ENCODE measurements at places on chromosomes 12 and 14.

GRCh38 chr12:119461636-119462214, 127.2 kb downstream of the CCDC60 start:
- no peak for DNase-seq

- DNase-seq, result no peak
Observed at GRCh38 chr12:23555825-23556207, 393.7 kb downstream of the SOX5 start.

DNA sequence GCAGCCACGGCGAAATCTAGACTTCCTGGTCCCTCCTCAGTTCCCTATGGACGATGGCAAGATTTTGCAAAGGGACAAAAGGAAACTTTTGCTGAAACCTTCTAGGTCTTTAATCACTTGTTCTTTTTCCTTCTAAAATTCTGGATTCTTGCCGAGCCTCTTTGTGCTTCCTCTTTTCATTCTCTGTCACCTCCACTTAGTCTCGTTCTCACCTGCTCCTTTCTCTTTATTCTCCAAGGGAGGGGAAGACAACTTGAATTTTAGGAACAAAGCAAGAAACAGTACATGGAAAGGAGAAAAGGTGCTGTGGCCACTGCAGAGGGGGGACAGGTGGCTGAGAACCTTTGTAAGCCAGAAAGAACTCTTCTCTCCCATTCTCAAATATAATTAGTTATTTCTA, 194.8 kb downstream of the CACNA1C start:
- DNase-seq, result no peak

- no peak for DNase-seq
Observed at GRCh38 chr12:117090388-117090787, 8.8 kb downstream of the TESC start.

DNA sequence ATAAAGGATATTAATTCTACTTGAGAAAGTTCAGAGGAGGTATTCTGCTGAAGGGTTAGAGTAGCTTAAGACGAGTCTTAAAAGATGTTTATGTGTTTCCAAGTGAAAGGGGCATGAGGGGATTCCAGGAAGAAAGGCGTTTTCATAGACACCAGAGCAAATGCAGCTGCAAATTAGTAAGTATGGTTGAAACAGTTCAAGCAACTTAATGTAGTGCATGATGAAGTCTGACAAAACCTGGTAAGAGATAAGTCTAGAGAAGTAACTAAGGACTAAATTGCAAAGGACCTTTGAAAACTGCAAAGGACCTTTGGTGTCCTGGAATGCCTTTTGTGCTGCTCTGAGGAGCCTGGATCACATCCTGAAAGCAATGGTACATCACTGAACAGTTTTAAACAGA, 11.5 kb downstream of the LUM start:
- no peak for DNase-seq

DNA sequence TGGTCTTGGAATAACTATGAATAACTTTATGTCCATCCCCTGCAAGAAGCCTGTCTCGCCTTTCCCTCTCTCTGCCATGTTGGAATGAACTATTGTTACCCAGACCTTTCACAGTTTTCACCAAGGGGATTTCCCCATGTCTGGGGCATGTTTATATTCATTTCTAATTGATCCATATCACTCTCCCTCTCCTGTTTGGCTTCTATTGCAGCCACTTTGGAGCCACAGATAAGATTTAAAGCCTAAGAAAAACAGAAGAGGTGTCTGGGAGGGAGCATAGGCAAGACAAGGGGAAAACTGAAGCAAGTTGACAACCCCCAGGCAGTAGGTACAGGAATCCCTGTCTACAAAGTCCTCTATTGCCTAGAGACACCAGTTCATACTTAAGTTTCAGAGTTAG, 41.0 kb upstream of the FOXJ2 start:
- DNase-seq, result no peak

DNA sequence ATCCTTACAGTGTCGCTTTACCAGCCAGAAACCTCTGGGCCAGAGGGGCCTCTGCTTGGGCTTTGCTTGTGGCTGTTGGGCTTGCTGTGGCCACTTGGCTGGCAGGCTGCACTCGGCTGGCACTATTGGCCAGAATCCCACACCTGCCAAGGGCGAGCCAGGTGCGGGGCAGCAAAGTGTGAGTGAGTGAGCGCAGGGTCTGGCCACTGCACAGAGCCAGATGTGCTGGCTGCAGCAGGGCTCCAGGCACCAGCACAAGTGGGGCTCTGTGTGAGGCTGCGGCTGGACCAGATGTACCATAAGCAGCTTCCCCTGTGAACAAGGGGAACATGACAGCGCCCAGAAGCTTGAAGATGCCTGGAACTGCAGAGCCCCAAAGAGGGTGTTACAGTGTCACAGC, 33.5 kb upstream of the ARID2 start:
- no peak for DNase-seq

GRCh38 chr12:108019862-108020261, 109.2 kb upstream of the WSCD2 start:
- no peak for DNase-seq

DNA sequence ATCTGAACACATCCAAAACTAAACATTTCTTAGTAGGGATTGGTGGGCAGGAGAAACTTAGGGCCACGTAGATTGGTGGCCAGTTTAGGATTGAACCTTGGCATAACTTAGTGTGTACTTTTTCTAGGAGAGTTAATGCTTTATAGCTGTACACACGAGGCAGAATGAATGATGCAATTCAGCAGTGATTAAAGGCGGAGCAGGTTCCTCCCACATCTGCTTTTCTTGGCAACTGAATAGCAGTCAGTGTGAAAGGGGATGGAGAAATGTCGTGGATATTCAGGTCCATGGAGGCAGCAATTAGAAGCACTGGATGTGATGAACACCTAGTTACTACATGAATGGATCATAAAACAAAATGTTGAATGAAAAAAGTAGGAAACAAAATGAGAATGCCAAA, 493.8 kb downstream of the FUT8 start:
- DNase-seq, result no peak

DNA sequence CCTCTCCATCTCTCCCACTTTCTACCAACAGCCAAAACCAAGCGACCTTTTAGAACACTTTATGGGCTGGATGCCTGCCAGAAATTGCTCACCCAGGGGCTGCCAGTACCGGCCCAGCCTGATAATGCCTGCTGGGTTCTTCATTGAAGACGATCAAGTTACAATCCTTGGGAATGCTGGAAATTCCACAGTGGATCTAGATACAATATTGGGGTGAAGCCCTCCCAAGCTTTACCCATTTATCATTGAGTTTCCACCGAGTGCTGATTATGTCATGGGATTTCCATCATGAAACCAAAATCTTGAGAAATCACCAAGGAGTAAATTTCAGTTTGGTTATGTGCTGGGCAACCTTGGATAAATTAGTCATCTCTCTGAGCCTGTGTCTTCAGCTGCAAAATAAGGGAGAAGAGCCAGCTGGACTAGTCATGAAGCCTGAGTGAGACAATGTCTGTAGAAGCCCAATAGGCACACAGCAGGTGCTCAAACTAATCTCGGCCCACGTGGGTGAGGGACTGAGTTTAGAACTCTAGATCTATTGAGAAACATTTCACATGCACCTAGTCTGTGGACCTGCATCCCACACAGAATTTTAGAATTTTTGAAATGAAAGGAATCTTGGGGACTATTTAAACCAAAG, 75.5 kb upstream of the CLMN start:
- no peak for DNase-seq

DNA sequence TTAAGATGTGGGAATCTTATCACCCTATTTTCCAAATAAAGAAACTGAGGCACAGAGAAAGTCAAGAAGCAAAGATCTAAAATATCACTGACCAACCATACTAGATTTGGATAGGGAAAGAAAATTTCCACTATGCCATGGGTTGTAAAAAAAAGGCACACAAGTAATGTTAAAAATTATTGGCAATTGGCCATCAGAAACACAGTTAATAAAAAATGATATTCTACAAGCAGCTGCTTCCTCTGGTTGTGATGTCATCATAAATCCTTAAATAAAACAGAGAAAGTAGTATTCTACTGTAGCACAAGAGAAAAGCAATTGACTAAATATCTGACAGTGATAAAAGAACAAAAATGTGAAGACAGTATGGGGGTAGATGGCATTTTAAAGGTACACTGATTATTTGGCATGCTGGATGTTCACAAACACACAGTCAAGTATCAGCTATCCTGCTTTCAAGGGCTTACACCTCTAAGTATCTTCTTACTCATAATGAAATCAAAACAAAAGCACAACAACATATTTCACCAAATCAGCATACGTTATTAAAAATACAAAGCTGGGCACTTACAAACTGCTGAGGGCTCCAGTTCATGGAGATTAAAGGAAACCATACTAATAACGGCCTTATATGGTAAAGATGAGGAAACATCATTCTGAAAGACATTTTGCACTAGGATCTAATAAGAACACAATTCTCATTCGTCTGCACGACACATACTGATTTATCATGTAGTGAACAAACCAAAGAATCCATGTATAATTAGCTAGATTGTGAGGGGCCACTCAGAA, 45.7 kb downstream of the CORO1C start:
- no peak for DNase-seq

- DNase-seq, result no peak
Observed at GRCh38 chr12:123120452-123121166, 30.3 kb downstream of the PITPNM2 start.

- no peak for DNase-seq
Observed at GRCh38 chr14:87411370-87411769, 581.6 kb downstream of the GALC start.

- DNase-seq, result no peak
Observed at GRCh38 chr12:105672121-105672975, 341.9 kb downstream of the C12orf75 start.

- DNase-seq, result no peak
Observed at GRCh38 chr12:34126805-34127204, 104.5 kb downstream of the ALG10 start.

- DNase-seq, result no peak
Observed at GRCh38 chr12:32419520-32419960, 20.2 kb downstream of the FGD4 start.

DNA sequence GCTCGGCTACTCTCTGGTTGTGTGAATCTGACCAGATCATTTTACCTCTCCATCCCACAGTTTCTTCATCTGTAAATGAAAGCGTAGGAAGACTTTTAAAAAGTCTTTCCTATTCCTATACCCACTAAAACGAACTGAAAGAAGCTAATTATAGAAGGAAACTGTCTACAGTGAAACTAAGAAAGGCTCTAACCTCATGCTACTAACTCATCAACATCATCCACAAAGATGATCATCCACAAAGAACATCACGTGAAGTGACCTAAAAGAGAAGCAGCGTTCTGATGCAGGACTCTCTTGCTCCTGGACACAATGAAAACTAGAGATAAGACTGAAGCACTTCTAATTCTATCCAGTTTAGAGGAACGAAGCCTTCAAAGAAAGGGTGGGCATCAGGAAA, 58.5 kb upstream of the OSBPL8 start:
- no peak for DNase-seq

DNA sequence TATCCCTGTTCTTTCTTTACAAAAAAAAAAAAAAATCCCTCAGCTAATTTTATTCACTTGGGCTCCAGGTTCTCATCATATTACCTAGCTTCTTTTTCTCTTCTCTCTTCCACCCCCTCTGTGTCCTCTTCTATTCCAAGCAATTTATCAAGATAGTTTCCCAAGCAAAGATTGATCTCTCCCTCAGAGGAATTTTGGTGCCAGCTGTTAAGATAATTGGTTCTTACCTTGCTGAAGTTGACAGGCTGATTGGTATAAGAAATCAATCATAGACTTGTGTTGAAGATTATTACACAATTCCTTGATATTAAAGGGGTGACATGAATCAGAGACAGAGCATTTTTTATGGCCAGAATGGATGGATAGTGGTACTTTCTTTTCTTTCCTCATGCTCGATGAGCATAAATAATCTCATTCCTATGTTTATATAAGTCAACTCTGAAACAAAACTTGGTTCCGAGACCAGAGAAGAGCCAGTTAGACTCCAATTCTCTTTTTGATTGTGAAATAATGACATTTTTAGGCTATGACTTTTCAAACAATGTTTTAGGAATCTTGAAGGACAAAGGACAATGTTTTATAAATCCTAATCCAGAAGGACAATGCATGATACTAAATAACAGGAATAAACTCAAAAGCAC, 264.1 kb upstream of the PRKD1 start:
- no peak for DNase-seq

- no peak for DNase-seq
Observed at GRCh38 chr12:48998497-48999353, 450 bp downstream of the DDN start.

DNA sequence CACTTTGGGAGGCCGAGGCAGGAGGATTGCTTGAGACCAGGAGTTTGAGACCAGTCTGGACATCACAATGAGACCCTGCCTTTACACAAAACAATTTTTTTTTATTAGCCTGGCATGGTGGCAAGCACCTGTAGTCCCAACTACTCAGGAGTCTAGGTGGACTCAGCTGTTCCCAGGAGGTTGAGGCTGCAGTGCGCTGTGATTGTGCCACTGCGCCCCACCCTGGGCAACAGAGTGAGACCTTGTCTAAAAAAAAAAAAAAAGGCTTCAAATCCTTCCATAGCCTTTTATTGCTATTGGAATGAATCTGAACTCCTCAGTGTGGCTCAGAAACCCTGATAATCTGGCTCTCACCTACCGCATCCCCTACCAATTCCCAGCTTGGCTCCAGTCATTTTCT, 26.1 kb downstream of the AK7 start:
- DNase-seq, result no peak

DNA sequence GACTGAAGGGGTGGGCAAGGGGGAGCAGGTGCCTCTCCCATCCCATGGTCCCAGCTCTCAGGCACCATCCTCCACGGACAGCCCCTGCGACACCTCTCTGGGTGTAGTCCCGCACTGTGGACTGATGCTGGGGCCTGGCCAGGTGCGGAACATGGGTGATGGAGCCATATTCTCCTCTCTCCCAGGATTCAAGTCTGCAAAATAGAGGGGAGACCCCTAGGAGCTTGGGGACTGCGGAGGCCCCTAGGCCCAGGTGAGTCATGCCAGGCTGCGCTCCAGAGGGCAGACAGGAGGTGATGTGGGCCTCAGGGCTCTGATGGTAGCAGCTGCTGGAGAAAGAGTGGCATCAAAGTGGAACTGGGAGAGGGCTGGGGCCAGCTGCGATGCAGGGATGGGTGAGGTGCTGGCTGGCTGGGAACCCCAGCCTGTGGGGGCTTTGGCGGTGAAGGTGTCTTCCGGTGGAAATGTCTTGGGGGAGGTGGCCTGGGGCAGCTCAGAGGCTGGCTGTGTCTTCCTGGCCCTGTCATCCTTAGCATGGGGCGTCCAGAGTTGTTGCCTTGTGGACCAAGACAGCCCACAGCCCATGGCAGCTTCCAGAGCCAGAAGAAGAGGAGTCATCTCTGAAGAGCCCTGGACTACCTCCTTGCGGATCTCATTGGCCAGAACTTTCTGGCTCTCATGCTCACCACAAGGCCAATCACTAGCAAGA, 149.1 kb downstream of the KIF26A start:
- DNase-seq, result no peak

GRCh38 chr14:103192246-103192840, 69.1 kb downstream of the TNFAIP2 start:
- no peak for DNase-seq

- DNase-seq, result no peak
Observed at GRCh38 chr14:63747846-63748245, 20.0 kb upstream of the SGPP1 start.

DNA sequence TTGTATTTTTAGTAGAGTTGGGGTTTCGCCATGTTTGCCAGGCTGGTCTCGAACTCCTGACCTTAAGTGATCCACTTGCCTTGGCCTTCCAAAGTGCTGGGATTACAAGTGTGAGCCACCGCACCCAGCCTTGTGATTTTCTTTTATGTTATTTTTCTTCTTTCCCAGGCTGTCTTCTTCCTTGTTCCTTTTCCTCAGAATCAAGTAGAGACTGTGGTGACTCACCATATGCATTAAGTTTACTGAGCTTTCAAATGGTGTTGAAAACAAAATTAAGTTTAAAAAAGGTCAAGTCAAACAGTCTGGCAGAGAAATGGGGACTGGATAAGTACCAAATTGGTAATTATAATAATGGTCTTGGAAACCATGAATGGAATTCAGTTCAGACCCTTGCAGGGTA, 5.7 kb downstream of the ARPC3 start:
- no peak for DNase-seq
